Right atrium auricular region (tissue), 2 donors: ENCODE measurements at places on chromosomes 16 and 17.

GRCh38 chr16:88072571-88073001 lies 121.4 kb downstream of the BANP start:
- H3K4me1 ChIP-seq: no peaks in the 10 kb centered on the region
- no peak overlapping the region for H3K4me3 ChIP-seq
- no peak for DNase-seq
- H3K36me3 ChIP-seq: peaks cover 47% of the 10 kb centered on the region

DNA sequence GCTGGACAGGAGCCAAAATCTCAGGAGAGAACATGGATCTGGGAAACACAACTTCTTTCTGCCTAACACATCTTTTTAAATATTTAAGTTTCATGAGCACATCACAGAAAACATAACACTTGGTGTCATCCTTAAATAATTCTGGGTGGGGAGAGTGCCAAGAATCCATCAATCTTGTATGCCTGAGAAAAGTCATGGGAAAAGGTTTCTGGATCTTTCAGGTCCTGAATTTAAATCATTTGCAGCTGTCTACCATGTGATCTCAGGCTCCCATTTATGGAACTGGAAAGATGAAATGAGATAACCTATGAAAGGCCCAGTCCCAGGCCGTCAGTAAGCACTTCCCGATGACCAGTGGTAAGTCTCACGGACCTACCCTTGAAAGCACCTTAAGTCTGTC lies 15.1 kb downstream of the CDH11 start:
- H3K27me3 ChIP-seq: no peaks in the 10 kb centered on the region
- no peak for DNase-seq

- peaks cover 17% of the 10 kb centered on the region for H3K4me1 ChIP-seq
- H3K4me3 ChIP-seq: peak overlapping the region; percentile 25
- DNase-seq: peak; percentile 66
- H3K36me3 ChIP-seq: no peaks in the 10 kb centered on the region
These were observed 89.1 kb upstream of the GNAO1 start for GRCh38 chr16:56102183-56102686.

DNA sequence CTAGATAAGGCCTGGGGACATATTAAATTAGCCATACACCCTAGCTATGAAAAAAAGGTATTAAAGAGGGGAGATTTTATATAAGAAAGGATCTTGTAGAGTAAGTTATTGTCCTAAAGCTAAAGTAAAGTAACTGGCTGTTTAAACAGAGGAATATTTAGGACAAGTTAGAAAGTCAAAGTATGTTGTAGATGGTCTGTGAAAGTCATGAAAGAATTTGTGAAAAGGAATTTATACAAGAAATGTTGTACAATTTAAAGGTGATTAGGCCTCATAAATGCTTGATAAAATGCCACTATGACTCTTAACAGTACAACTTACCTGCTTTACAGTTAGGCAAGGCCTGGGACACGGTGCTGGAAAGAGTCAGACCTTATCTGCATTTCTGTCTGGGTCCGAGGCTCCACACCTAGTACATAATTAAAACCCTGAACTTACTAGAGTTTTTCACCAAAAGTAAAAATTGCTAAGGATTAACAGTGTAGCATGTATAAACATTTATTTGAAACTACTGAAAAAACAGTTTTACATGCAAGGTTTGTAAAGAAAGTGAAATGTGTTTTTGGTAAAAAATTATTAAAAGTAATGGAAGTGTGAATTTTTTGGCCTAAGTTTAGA lies 445.3 kb upstream of the TOM1L1 start:
- H3K36me3 ChIP-seq: no peaks in the 10 kb centered on the region
- no peak overlapping the region for H3K27ac ChIP-seq
- DNase-seq: no peak
- no peaks in the 10 kb centered on the region for H3K27me3 ChIP-seq

DNA sequence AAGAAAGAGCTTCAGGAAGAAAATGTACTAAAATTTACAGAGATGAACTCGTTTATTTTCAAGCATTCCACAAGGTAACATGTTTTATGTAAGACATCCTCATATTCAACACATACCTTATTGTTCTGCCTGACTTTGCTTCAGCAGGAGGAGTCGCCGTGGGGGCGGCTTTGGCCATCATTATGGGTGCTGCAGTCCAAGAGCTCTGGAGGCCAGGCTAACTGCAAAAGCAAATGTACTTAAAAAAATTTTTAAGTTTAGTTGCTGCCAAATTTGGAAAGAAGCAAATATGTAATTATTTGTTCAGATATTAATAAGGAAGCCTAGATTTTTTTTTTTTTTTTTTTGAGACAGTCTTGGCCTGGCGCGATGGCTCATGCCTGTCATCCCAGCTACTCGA lies 4.1 kb upstream of the SPG7 start:
- no peak overlapping the region for H3K4me3 ChIP-seq
- DNase-seq: no peak
- no peaks in the 10 kb centered on the region for H3K36me3 ChIP-seq
- no peak overlapping the region for H3K27ac ChIP-seq

DNA sequence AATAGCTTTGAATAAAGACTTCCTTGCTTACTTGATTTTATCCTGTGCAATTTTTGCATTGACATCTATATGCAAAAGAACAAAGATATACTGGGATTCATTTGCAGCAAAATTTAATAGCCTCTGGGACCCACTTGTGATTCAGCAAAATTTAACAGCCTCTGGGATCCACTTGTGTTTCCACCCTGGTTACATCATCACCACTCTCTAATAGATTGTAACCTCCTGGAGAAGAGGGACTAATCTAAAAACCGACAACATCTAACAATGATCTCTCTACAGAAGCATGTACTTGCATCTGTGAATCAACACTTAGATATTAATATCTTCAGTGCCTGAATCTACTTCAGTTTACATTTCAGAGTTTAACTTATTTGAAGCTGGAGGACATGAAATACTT lies 202.0 kb upstream of the CPHXL start:
- H3K4me3 ChIP-seq: no peak overlapping the region
- H3K4me1 ChIP-seq: no peaks in the 10 kb centered on the region
- H3K27ac ChIP-seq: no peak overlapping the region
- no peaks in the 10 kb centered on the region for H3K27me3 ChIP-seq
- no peaks in the 10 kb centered on the region for H3K36me3 ChIP-seq

DNA sequence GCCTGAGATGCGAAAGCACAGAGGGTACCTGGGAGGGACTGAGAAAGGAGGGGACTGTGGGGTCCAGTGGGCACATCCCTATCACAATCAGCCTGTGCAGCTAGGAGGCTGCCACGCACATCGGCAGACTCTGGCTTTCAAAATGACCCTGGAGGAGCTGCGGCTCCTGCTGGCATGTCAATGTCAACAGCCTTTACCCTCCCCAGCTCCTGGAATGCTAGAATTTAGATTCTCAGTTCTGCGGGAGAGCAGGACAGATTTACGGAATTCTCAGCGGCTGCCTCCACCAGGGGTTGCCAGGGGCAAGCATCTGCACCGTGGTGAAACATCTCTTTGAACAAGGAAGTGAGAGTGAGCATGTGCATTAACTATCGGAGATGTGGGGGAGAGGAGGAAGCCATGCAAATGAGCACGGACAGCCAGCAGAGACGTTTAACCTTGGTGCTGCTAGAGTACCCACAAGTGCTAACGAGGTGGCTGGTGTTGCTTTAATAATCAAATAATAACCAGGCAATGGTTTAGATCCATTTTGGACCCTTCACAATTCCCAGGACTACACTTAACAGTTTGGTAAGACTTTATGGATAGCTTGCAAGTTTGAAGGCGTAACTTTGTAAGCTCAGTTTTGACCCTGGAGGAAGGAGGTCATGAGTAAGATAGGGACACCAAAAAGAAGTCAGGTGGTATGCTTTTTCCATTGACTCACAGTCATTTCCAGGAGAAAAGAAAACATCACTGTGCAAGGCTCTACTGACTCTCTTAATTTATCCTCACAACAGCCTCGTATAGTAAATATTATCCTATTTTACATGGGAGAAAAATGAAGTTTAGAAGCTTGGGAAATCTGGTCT lies 54.1 kb downstream of the XYLT1 start:
- DNase-seq: no peak
- no peak overlapping the region for H3K27ac ChIP-seq
- peaks cover 17% of the 10 kb centered on the region for H3K4me1 ChIP-seq
- H3K4me3 ChIP-seq: no peak overlapping the region
- no peaks in the 10 kb centered on the region for H3K27me3 ChIP-seq

GRCh38 chr17:17810895-17811248 lies 25.9 kb downstream of the SREBF1 start:
- no peak for DNase-seq
- H3K27ac ChIP-seq: peak overlapping the region; percentile 84
- no peaks in the 10 kb centered on the region for H3K27me3 ChIP-seq
- peaks cover 19% of the 10 kb centered on the region for H3K36me3 ChIP-seq

GRCh38 chr16:57485091-57485915 lies 990 bp downstream of the DOK4 start:
- H3K27ac ChIP-seq: peak overlapping the region; percentile 73
- H3K27me3 ChIP-seq: no peaks in the 10 kb centered on the region
- H3K36me3 ChIP-seq: no peaks in the 10 kb centered on the region
- DNase-seq: no peak
- peak overlapping the region; percentile 70 for H3K4me3 ChIP-seq
- H3K4me1 ChIP-seq: no peaks in the 10 kb centered on the region

DNA sequence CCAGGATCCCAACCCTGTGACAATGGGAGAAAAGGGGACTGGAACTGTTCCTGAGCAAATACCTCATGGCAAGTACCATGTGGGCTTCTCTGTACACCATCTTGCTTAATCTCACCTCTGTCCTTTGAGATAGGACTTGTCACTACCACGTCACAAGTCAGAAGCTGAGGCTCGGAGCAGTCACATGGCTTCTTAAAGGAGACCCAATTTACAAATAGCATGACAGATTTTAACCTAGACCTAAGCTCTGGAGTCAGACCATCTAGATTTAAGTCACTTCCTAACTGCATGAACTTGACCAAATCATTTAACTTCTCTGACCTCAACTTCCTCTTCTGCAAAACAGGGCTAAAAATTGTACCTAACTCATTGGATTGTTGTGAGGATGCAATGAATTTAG lies 36.0 kb upstream of the CCL1 start:
- no peaks in the 10 kb centered on the region for H3K36me3 ChIP-seq
- H3K27ac ChIP-seq: no peak overlapping the region
- no peaks in the 10 kb centered on the region for H3K27me3 ChIP-seq
- no peak for DNase-seq
- no peaks in the 10 kb centered on the region for H3K4me1 ChIP-seq
- no peak overlapping the region for H3K4me3 ChIP-seq

DNA sequence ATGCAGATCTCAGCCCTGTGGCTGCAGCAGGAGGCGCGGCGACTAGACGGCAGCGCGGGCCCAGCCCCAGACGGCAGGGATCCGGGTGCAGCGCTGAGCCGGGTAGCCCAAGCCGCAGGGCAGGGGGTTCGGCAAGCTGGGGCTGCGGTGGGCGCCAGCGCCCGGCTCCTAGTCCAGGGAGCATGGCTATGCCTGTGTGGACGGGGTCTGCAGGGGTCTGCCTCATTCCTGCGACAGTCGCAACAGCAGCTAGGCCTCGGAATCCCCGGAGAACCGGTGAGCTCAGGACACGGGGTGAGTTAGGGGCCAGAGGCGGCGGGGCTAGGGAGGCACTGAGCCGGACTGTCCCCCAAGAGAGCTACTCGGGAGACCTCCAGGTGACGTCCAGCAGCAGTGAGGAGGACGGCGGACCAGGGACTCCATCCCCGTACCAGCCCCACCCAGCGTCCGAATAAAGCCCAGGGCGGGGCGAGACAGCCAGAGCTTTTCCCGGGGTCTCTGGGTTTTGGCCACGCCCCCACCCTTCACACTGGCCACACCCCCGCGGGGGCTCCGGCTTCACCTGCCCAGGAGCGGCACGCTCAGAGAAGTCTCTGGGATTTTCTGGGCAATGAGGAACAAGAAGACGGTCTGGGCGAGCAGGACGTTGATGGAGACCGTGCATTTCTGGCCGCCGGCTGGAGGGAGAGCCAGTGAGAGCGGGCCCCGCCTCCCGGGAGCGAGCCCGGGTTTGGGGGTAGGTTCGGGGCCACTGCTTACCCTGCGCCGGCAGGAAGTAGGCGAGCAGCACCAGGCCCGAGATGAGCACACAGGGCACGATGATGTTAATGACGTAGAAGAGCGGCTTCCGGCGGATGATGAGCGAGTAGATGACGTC lies 1.1 kb downstream of the C17orf107 start:
- DNase-seq: no peak
- H3K36me3 ChIP-seq: peaks cover 23% of the 10 kb centered on the region

DNA sequence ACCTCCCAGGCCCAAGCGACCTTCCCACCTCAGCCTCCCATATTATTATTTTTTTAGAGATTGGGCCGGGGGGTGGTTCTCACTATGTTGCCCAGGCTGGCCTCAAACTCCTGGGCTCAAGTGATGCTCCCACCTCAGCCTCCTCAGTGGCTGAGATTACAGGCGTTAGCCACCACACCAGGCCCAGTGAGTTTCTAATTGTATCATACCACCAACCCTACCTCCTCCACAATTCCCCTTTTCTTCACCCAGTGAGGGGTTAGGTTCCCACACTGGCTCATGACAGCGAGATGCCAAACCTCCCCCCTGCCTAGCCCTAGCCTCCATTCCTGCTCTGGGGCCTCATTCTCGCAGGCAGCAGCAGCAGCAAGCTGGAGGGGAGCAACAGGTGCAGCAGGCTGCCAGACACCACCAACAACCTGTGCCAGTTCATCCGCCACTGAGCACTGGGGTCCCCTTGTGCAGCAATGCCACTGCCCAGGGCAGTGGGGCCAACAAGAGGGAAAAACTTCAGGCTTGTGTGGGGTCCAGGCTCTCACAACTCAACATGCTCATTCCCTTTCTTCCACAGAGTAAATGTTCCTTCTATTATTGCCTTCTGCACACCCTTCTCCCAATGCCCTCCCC lies 9.1 kb downstream of the ATP6V0D1 start:
- DNase-seq: no peak
- H3K27me3 ChIP-seq: no peaks in the 10 kb centered on the region
- no peak overlapping the region for H3K27ac ChIP-seq

- H3K27ac ChIP-seq: no peak overlapping the region
- H3K4me1 ChIP-seq: no peaks in the 10 kb centered on the region
These were observed 24.0 kb downstream of the TNRC6A start for GRCh38 chr16:24753437-24753836.

GRCh38 chr16:87560428-87561199 lies 41.7 kb upstream of the JPH3 start:
- no peak overlapping the region for H3K27ac ChIP-seq
- DNase-seq: peak; percentile 64
- no peaks in the 10 kb centered on the region for H3K4me1 ChIP-seq
- H3K27me3 ChIP-seq: no peaks in the 10 kb centered on the region
- no peaks in the 10 kb centered on the region for H3K36me3 ChIP-seq

DNA sequence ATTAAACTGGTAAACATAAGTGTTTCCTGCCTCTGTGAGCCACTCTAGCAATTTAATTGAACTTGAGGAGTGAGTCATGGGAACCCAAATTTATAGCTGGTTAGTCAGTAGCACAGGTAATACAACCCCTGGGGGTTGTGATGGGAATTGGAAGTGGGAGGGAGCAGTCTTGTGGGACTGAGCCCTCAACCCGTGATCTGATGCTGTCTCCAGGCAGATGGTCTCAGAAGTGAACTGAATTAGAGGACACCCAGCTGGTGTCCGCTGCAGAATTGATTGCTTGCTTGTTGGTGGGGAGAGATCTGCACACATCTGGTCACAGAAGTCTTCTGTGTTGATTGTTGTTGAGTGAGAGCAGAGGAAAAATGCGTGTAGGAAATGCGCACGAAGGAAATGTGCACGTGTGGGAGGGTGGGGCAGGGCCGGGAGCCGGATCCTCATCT lies 7.7 kb upstream of the ST6GALNAC2 start:
- H3K27me3 ChIP-seq: no peaks in the 10 kb centered on the region
- no peak for DNase-seq
- H3K27ac ChIP-seq: no peak overlapping the region
- H3K4me3 ChIP-seq: no peak overlapping the region
- H3K36me3 ChIP-seq: no peaks in the 10 kb centered on the region
- H3K4me1 ChIP-seq: no peaks in the 10 kb centered on the region
